Transverse colon (tissue), 4 donors: ENCODE measurements at places on chromosomes 16 and 17. TPM values are rescaled to one million over a fixed set of nuclear protein-coding genes. Genes with fewer than 3 reads are reported as not detected.

GRCh38 chr17:44361292-44362260, 2.1 kb downstream of the FAM171A2 start:
- no peak for DNase-seq

- DNase-seq, result no peak
Measured at GRCh38 chr17:55664287-55664686, 58.4 kb downstream of the TMEM100 start.

The TOP2A gene
- total RNA-seq, result 7.0 TPM

The ESRP2 gene
- total RNA-seq, result 76.5 TPM

- DNase-seq, result no peak
Measured at GRCh38 chr17:81022344-81022676, 12.6 kb upstream of the BAIAP2 start.

DNA sequence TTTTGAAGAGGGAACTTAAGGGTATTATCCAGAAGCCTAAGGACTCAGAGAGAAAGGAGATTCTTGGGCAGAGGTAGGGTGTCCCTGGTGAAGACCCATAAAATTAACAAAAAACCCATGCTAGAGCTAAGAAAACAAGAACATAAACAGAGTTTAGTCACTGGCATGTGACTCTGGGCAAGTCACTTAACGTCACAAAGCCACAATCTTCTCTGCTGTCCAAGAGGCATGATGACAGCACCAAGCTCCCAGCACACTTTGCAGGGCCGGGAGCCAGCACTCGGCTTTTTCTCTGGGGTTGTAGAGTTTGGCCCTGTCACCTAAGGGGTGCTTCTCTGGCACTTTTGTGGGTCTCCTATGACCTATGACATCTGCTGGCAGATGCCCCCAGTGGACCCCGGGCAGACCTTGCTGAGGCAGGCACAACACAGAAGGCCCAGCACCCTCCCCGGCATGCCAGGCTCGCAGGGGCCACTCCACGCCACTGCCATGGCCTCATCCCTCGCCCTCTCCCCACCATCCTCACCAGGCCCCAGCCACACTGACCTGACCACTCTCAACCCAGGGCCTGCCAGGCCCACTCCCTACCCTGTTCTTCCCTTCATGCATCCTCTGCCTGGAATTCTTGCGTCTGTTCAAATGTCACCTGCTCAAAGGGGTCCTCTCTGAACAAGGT, 69.8 kb downstream of the DYNLRB2 start:
- DNase-seq, result no peak

The MLKL gene
- total RNA-seq, result 21.3 TPM

The SLC52A1 gene
- total RNA-seq, result not detected

The NECAB2 gene
- 0.41 TPM for total RNA-seq

GRCh38 chr16:10333321-10334032, 52.4 kb upstream of the ATF7IP2 start:
- peak; percentile 8 for DNase-seq

The SLC12A3 gene
- total RNA-seq, result not detected

DNA sequence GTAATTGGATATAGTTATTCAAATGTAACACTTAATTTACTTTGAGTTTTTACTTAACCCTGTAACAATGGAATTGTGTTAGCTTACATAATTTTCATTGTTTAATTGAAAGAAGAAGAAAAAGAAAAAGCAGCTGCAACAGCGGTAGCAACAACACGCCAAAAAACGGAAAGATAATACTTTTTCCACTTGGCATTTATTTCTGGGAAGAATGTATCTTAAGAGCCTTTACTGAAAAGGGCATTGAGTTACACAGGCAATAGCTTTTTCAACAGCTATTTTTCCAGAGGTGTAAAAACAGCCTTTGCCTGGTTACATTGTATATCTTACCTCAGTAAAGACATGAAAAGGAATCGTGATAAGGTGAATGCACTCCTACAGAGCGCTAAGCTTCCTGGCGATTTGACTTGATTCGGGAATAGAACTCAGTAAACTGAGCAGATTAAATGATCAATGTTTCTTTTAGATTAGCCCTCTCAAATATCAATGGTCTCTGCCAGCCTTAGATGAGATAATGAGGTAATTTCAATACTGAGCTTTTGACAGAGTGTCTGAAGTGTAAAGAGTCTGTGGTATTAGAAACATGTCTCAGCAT, 311.3 kb downstream of the CDH13 start:
- no peak for DNase-seq

The SOX15 gene
- not detected for total RNA-seq

GRCh38 chr17:73639322-73639721, 4.9 kb downstream of the SDK2 start:
- no peak for DNase-seq

- DNase-seq, result peak; percentile 83
Measured at GRCh38 chr17:37770631-37771518, 26.0 kb upstream of the HNF1B start.

The KRT23 gene
- 1.1 TPM for total RNA-seq
